Activated B cell treated with CpG ODN at 0.5 μM for 24 hours (primary cell): ENCODE measurements at places on chromosomes 4 and X.

DNA sequence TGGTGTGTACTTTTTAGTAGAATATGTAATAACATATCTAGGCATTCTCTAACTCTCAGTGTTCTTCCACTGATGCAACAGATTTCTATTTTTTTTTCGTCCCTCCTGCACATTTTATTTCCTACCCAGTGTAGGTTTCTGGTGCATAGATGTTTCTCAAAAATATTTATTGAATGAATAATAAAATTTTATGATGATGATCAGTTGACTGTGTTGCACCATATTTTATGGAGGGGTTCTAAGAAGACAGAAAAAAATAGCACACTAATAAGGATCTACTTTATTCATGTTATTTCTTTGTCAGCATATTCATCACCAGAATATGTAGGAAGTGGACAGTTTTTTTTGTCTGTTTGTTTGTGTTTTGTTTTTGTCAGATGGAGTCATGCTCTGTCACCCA lies 2529.3 kb downstream of the ARAP2 start:
- DNase-seq: no peak

DNA sequence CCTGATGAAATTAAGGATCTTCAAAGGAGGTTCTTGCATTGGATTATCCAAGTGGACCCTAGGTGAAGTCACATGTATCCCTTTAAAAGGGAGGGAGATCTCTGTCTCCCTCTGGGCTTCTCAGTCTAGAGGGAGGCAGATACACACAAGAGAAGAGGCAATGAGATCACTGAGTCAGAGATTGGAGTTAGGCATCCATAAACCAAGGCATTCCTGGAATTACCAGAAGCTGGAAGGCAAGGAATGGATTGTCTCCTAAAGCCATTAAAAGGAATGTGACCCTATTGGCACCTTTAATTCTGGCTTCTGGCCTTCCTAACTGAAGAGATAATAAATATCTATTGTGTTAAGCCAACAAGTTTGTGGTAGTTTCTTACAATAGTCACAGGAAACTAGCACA lies 383.2 kb downstream of the PACRGL start:
- DNase-seq: no peak

DNA sequence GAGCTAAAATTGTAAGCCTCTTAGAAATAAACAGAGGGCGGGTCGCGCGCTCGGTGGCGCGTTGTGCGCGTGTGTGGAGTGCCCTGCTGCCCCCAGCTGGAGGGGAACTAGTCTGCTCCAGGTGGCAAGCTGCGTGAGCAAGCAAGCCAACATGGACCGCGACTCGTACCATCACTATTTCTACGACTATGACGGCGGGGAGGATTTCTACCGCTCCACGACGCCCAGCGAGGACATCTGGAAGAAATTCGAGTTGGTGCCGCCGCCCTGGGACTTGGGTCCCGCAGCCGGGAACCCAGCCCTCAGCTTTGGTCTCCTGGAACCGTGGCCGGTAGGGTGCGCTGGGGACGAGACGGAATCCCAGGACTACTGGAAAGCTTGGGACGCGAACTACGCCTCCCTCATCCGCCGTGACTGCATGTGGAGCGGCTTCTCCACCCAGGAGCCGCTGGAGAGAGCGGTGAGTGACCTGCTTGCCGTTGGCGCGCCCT lies 66.1 kb downstream of the DNAAF6 start:
- no peak for DNase-seq

- no peak for DNase-seq
Measured at GRCh38 chr4:5036239-5036638, 15.0 kb upstream of the STK32B start.
